ENCODE measurements at places on chromosomes 7 and 10.

GRCh38 chr10:79262131-79262530 lies 85.1 kb upstream of the PPIF start:
- DNase-seq, result no peak

GRCh38 chr10:14573666-14574261 lies 200.9 kb downstream of the FAM107B start:
- DNase-seq, result no peak

DNA sequence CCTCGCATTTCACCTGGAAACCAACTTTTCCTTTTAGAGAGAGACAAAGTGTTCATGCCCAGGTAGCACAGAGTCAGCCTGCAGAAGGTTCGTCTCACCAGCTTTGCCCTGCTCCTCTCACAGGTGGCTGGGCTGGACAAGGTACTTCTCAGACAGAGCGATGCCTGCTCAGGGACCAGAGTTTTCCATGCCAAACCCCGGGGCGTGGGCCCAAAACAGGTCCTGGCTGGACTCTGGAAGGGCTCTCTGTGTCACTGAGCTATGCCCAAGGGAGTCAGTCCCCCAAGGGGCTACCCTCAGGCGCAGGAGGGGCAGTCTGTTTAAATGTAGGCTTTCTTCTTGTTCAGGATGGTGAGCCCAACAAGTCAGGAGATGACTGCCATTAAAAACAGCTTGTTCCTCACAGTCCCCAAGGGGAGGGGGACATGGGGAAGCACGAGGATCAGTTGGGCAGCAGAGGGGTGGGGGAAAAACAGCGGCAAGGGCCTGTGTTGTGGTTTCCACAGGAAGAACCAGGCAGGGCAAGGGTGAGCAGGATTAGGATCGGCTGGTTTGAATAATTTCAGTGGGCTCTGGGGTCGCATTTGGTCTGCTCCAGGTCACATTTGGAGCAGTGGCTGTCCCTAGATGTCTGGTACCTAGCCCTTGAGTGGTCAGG lies 55.5 kb upstream of the FIGNL1 start:
- DNase-seq, result no peak

- DNase-seq, result no peak
These were observed 71.0 kb downstream of the SVOPL start for GRCh38 chr7:138630059-138630610.

GRCh38 chr10:62738916-62739315 lies 65.6 kb upstream of the ADO start:
- no peak for DNase-seq

GRCh38 chr7:102303669-102304422 lies 17.2 kb downstream of the SH2B2 start:
- no peak for DNase-seq

- no peak for DNase-seq
These were observed 32.7 kb upstream of the NPVF start for GRCh38 chr7:25260862-25261494.

DNA sequence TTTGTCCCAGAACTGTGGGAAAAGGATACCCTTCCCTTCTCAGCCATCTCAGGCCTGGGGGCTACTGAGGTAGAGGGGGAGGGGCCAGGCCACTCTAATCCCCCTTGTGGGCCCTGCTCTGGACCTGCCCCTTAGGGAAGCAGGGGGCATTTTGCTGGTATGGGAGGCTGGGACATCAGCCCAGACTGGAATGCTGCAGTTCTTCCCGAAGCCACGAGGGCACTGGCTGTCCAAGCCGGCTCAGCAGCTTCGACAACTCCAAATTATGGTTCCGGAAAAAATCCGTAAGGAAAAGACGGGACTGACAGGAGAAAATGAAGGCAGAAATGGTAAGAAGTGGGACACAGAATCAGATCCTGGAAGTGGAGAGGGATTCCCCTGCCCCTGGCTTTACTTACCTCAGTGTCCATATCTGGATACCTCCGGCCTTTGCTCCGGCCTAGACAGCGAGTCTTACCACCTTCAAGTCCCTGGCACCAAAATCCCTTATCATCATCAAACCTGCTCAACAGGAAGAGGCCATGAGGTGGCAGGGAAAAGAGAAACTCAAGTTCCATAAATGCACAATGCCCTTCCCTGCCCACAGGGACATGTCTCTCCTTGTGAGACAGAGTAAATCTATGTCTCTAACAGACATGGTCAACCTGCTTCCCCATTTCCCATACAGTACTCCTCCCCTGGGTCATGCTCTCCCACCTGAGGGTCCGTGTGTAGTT lies 9.0 kb downstream of the NDST2 start:
- no peak for DNase-seq

GRCh38 chr10:47161465-47161864 lies 138.5 kb upstream of the GDF10 start:
- DNase-seq, result no peak

- DNase-seq, result no peak
These were observed 142.9 kb downstream of the NOC3L start for GRCh38 chr10:94219829-94220228.

DNA sequence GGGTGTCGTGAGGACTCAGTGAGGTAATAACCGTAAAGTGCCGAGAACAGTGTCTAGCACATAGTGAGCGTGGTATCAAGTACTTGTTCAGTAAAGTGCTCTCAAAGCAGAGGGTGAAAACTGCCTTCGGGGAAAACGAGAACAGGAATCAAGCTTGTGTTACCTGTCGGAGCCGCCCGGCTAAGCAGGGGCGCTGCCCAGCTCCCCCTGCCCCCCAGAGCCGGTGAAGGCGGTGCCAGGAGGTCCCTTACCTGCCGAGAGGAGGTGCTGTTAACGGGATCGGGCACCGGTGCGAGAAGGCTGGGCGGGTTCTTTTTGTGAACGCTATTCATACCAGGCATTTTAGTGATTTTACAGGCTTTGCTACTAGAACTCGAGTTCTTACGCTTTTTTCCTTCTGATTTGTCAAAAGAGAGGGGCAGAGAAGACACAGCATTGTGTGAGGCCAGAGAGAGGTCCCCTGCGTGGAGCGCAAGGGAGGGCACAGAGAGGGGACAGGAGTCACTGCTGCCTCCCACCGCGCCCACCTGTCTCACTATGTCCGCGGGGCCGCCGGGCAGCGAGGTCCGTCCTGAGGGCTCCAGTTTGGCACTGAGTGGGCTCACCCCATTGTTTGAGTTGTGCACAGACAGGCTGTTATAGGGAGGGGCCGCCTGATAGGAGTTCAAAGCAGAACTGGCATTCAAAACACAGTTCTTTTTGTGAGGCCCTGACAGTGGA lies 32.5 kb upstream of the EFCAB10 start:
- DNase-seq, result no peak

DNA sequence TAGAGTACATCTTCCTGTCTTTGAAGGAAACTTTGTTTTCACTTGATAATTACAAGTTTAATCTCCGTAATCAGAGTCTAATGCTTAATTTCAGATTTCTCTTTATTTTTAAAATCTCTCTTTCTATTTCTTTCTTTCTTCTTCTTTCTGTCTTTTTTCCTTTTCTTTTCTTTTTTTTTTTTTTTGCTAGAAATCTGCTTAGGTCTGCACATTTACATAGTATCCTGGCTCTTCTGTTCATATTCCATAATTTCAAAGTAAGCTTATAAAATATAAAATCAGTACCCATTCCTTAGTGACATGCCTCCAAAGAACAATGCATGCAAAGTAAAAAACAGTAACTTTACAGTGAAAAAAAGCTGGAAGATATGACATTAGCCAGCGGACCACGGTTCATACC lies 601.7 kb upstream of the VSTM2A start:
- DNase-seq, result no peak

GRCh38 chr10:67520924-67521520 lies 175.0 kb downstream of the CTNNA3 start:
- DNase-seq, result peak; percentile 6

- no peak for DNase-seq
These were observed 643.6 kb downstream of the SORCS3 start for GRCh38 chr10:105284476-105285215.

- DNase-seq, result no peak
These were observed 250.2 kb downstream of the COBL start for GRCh38 chr7:51066405-51066882.

GRCh38 chr7:129607471-129608120 lies 3.9 kb upstream of the NRF1 start:
- DNase-seq, result peak; percentile 41

- no peak for DNase-seq
These were observed 46.2 kb downstream of the ZNF438 start for GRCh38 chr10:30985512-30985911.

DNA sequence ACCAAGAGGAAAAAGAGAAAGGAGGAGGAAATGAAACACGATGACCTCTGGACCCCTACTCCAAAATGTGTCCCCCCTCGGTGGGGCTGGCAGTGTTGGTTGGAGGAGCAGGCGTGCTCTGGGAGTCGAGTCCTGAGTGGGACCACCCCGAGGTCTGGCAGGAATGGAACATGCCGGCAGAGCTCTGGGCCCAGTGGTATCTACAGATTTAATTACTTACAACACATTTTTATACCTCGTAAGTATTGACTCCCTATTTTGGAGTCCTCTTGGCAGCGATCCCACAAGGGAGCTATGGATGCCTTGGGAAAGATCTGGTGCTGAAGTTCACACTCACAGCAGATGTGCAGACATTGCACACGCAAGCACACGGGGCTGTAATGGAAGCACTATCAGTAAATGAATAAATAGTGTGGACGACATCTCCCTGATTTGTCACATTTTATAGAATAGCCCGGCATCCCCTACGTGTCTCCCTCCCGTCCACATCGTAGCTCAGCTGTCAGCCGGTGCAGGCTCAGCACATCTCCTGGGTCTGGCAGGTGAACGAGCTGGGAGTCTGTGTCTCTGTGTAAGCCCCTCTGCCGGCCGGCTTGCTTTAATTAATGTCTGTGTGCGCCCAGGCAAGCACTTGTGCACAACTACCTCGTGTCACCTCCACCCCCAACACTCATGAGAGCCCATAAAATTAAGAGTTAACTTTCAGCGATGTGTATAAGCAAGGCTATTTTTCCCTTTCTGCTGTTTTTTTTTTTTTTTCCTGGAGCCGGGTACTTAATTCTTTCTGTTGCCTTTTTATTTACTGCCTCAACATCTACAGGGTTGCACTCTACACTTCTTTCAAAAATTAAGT lies 603.2 kb downstream of the LRMDA start:
- DNase-seq, result no peak

- DNase-seq, result no peak
These were observed 10.4 kb downstream of the ZNF3 start for GRCh38 chr7:100071018-100071723.

GRCh38 chr10:19930936-19931893 lies 115.0 kb downstream of the PLXDC2 start:
- DNase-seq, result no peak

DNA sequence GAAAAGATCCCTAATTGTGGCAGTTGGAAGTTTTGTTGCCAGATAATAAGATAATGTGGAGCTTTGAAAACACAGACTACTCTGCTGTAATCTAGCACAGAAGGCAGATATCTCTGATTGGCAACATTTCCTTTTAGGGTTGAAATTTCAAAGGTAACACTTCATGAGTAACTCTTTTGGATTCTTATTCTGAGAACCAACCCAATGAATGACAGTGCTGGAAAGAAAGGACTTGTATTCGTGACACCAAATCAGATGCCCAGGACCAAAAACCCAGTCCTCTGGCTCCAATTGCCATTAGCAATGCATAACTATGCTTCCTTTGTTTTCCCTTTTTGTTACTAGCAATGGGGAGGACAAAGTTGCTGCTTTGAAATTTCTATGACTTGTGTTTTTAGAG lies 41.0 kb upstream of the ELMO1 start:
- DNase-seq, result no peak

- DNase-seq, result no peak
These were observed 404.7 kb upstream of the PODXL start for GRCh38 chr7:131961054-131961680.

- no peak for DNase-seq
These were observed 224.7 kb upstream of the SH2B2 start for GRCh38 chr7:102061981-102062390.

GRCh38 chr7:70867513-70867912 lies 264.4 kb upstream of the GALNT17 start:
- DNase-seq, result no peak

GRCh38 chr10:6944436-6944835 lies 364.4 kb upstream of the PRKCQ start:
- DNase-seq, result no peak

DNA sequence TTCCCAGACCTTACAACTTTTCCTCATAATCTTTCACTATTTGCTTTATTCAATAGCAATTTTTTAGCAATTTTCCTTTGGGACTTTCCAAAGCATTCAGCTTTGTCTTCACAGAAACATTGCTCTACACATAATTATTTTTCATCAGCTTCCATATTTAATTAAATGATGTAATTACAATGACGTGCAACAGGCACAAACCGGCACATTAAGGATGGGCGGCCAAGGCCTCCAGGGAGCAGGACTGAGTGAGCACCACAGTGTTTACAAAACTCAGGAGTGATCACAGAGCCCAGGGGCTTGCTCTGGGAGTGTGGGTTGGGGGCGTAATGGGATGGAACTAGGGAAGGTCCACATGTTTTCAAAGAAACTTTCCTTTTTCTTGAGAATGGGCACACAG lies 69.8 kb downstream of the MAD1L1 start:
- no peak for DNase-seq
